HFFc6 (cell line): ENCODE measurements at places on chromosomes 5 and 9. TPM values are rescaled to one million over a fixed set of nuclear protein-coding genes. Genes with fewer than 3 reads are reported as not detected.

The ADCY2 gene
- total RNA-seq = not detected in 3 replicates

The PCDHB5 gene
- 0.24 to 0.39 TPM (median 0.32 TPM) in 3 replicates for total RNA-seq

The AMBP gene
- total RNA-seq = not detected in 3 replicates

The OXCT1 gene
- total RNA-seq = 38.3 to 41.5 TPM (median 40.4 TPM) in 3 replicates

The TAF11L10 gene
- total RNA-seq = not detected in 2 replicates

The PCDHA8 gene
- not detected in 2 replicates for total RNA-seq

The SPINK6 gene
- total RNA-seq = not detected in 3 replicates

The AGXT2 gene
- total RNA-seq = not detected in 3 replicates

The ARAP3 gene
- total RNA-seq = 8.4 to 15.0 TPM (median 10.3 TPM) in 3 replicates

The PCDH1 gene
- total RNA-seq = 0.09 TPM in 1 of 3 replicates, not detected in the others

The ADAMTS2 gene
- 31.5 to 38.4 TPM (median 34.6 TPM) in 3 replicates for total RNA-seq

The SOWAHA gene
- not detected in 3 replicates for total RNA-seq

The SMIM33 gene
- total RNA-seq = not detected in 3 replicates

The SLC25A25 gene
- 18.1 to 20.5 TPM (median 18.1 TPM) in 3 replicates for total RNA-seq

The ZBTB34 gene
- 3.9 to 4.2 TPM (median 4.0 TPM) in 3 replicates for total RNA-seq

The SLC36A2 gene
- total RNA-seq = not detected in 3 replicates

The TGFBR1 gene
- total RNA-seq = 29.3 to 36.1 TPM (median 32.9 TPM) in 3 replicates

The NEURL1B gene
- total RNA-seq = 1.9 to 8.6 TPM (median 4.3 TPM) in 3 replicates

The IFNB1 gene
- not detected in 3 replicates for total RNA-seq

The CDHR2 gene
- total RNA-seq = not detected in 2 replicates

The PLAA gene
- 32.9 to 40.1 TPM (median 34.8 TPM) in 3 replicates for total RNA-seq

The GPR21 gene
- total RNA-seq = not detected in 3 replicates

The KDM4C gene
- total RNA-seq = 9.1 and 12.4 TPM in 2 replicates

The MPDZ gene
- total RNA-seq = 25.9 to 26.8 TPM (median 26.2 TPM) in 3 replicates

The PAEP gene
- total RNA-seq = not detected in 3 replicates
